ENCODE measurements at places on chromosomes 1 and 21.

GRCh38 chr1:199742547-199742946 lies 285.0 kb upstream of the NR5A2 start:
- no peak for DNase-seq
- no peaks in the 10 kb centered on the region for H3K36me3 ChIP-seq
- no peaks in the 10 kb centered on the region for H3K27me3 ChIP-seq
- H3K27ac ChIP-seq: no peak overlapping the region
- no peaks in the 10 kb centered on the region for H3K4me1 ChIP-seq

GRCh38 chr1:992362-992761 lies 7.5 kb downstream of the HES4 start:
- peaks cover 78% of the 10 kb centered on the region for H3K27me3 ChIP-seq
- H3K4me3 ChIP-seq: no peak overlapping the region
- H3K36me3 ChIP-seq: peaks cover 2% of the 10 kb centered on the region
- DNase-seq: no peak
- no peak overlapping the region for H3K27ac ChIP-seq
- peaks cover 6% of the 10 kb centered on the region for H3K4me1 ChIP-seq

DNA sequence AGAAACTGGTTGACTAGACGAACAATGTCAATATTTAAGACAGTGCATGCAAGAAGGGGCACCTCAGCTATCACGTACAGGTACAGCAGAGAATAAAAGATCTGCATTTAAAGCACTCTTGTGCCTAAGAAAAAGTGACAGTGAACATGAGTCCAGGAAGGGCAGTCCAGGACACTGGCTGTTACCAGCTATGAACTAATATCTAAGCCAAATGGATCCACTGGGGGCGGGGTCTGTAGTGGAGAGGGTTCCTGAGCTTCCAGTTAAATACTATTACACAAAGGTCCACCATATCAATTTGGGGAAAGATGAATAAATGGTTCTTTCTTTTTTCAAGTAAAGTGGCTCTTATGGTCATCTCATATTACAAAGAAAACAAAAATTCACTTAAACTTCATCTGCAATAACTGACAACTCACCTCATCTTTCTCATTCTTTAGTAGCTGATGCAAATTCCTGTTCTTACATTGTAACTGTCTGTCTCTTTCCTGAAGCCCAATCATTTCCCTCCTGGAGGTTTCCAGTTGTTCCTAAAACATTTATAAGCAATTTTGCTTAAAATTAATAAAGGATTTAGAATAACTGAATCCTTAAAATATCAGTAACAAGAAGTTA lies 24.5 kb downstream of the SSX2IP start:
- H3K36me3 ChIP-seq: peaks cover 14% of the 10 kb centered on the region
- no peak overlapping the region for H3K4me3 ChIP-seq
- H3K27ac ChIP-seq: no peak overlapping the region
- no peaks in the 10 kb centered on the region for H3K4me1 ChIP-seq

DNA sequence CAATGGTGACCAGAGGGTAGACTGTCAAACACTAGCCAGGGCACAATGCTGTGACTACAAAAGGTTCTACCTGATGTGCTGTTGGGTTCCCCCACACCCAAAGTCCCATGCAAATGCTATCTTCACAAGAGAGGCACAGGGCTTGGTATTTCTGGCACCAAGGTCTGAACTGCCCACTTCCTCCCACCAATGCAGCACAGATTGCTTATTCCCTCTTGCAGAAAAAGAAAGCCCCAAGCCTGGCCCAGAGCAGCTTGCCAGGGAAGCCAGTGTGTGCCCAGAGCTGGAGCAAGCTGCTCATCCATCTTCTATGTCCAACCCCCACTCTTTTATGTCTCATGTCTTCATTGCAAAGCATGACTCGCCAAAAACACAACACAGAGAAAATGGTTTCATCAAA lies 149.4 kb upstream of the CAMK1G start:
- H3K4me3 ChIP-seq: no peak overlapping the region
- H3K4me1 ChIP-seq: no peaks in the 10 kb centered on the region
- no peak for DNase-seq
- no peaks in the 10 kb centered on the region for H3K36me3 ChIP-seq
- peaks cover 40% of the 10 kb centered on the region for H3K27me3 ChIP-seq
- no peak overlapping the region for H3K27ac ChIP-seq

GRCh38 chr1:163875200-163875926 lies 553.6 kb downstream of the NUF2 start:
- no peaks in the 10 kb centered on the region for H3K4me1 ChIP-seq
- no peak overlapping the region for H3K27ac ChIP-seq
- no peaks in the 10 kb centered on the region for H3K36me3 ChIP-seq
- no peak for DNase-seq

- peaks cover 7% of the 10 kb centered on the region for H3K27me3 ChIP-seq
- H3K4me3 ChIP-seq: no peak overlapping the region
- peaks cover 4% of the 10 kb centered on the region for H3K4me1 ChIP-seq
- H3K27ac ChIP-seq: no peak overlapping the region
- DNase-seq: no peak
Measured at GRCh38 chr1:225544263-225544662, 108.7 kb downstream of the ENAH start.

GRCh38 chr1:196070940-196071339 lies 537.3 kb downstream of the KCNT2 start:
- H3K4me3 ChIP-seq: no peak overlapping the region
- DNase-seq: no peak
- H3K4me1 ChIP-seq: no peaks in the 10 kb centered on the region
- no peaks in the 10 kb centered on the region for H3K36me3 ChIP-seq
- no peaks in the 10 kb centered on the region for H3K27me3 ChIP-seq
- no peak overlapping the region for H3K27ac ChIP-seq

GRCh38 chr1:225670806-225671733 lies 18.1 kb upstream of the ENAH start:
- H3K4me3 ChIP-seq: no peak overlapping the region
- no peaks in the 10 kb centered on the region for H3K27me3 ChIP-seq
- no peak for DNase-seq
- H3K36me3 ChIP-seq: no peaks in the 10 kb centered on the region

DNA sequence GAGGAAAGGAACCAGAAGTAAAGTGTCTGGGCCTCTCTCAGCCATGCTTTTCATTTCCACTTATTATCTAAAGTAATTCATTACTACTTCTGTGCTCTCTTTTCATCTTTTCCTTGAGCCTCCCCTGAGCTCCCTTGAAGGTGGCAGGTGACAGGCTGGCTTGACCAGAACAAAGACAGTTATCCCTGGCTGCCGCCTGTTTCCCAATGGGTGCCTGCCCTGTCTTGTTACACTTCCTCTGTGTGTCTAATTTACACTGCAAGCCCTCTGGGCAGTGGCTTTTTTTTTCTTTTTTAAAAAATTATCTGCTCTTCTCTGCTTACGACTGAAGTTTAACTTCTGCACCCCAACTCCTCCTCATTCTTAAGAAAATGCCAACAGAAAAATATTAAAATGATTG lies 113.4 kb downstream of the NGF start:
- no peaks in the 10 kb centered on the region for H3K27me3 ChIP-seq
- no peaks in the 10 kb centered on the region for H3K36me3 ChIP-seq
- no peak overlapping the region for H3K4me3 ChIP-seq
- no peaks in the 10 kb centered on the region for H3K4me1 ChIP-seq

- no peak for DNase-seq
- H3K36me3 ChIP-seq: no peaks in the 10 kb centered on the region
- no peak overlapping the region for H3K4me3 ChIP-seq
- no peak overlapping the region for H3K27ac ChIP-seq
- H3K27me3 ChIP-seq: peaks cover 4% of the 10 kb centered on the region
Measured at GRCh38 chr21:43300496-43301408, 126.2 kb downstream of the SIK1 start.

DNA sequence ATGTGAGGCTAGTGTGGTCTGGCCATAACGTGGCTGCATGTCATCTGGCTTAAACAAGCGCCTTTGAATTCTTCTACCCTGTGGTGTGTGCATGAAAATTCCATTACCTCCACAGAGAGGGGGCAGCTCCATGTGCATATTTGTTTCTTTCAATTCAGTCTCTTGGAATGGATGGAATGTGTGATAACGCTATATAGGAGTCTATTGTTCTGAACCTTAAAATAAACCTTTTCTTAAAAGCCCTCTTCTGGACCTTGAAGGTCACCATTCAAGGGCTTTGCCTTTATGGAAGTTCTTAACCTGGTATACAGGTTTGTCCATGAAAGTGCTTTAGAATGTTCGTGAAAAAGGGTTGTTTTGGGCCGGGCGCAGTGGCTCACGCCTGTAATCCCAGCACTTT lies 118.2 kb upstream of the ADGRL2 start:
- no peak for DNase-seq
- H3K4me3 ChIP-seq: no peak overlapping the region
- H3K27ac ChIP-seq: no peak overlapping the region

DNA sequence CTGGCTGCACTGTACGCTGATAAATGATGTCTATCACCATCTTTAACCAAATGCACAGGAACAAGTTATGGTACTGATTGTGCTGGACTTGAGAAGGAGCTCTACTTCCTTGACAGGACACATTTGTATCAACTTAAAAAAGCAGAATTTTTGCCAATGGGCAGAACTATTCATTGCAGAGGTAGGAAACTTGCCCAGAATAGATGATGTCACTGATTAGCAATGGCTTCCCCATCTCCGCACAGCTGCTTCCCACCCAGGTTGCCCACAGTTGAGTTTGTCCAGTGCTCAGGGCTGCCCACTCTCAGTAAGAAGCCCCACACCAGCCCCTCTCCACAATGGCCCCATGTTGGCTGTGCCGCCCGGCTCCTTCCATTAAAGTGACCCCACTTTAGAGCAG lies 33.4 kb downstream of the CAPN2 start:
- no peaks in the 10 kb centered on the region for H3K27me3 ChIP-seq
- no peak for DNase-seq
- peaks cover 14% of the 10 kb centered on the region for H3K4me1 ChIP-seq
- H3K4me3 ChIP-seq: no peak overlapping the region
- peaks cover 50% of the 10 kb centered on the region for H3K36me3 ChIP-seq
